AG09309 (cell line): ENCODE measurements at places on chromosomes 4 and X.

- no peak for DNase-seq
Measured at GRCh38 chrX:13955095-13955647, 74.5 kb downstream of the GEMIN8 start.

- DNase-seq: no peak
Measured at GRCh38 chrX:55033429-55033828, 2.7 kb upstream of the ALAS2 start.

GRCh38 chr4:114252499-114252898 is 273.1 kb upstream of the ARSJ start:
- no peak for DNase-seq

- DNase-seq: no peak
Measured at GRCh38 chrX:150961631-150962030, 21.5 kb upstream of the HMGB3 start.

GRCh38 chr4:8915201-8916200 is 43.9 kb upstream of the HMX1 start:
- DNase-seq: no peak

GRCh38 chrX:78653118-78653822 is 5.9 kb downstream of the RTL3 start:
- DNase-seq: peak; percentile 31

GRCh38 chr4:89788206-89789072 is 48.5 kb downstream of the SNCA start:
- no peak for DNase-seq

DNA sequence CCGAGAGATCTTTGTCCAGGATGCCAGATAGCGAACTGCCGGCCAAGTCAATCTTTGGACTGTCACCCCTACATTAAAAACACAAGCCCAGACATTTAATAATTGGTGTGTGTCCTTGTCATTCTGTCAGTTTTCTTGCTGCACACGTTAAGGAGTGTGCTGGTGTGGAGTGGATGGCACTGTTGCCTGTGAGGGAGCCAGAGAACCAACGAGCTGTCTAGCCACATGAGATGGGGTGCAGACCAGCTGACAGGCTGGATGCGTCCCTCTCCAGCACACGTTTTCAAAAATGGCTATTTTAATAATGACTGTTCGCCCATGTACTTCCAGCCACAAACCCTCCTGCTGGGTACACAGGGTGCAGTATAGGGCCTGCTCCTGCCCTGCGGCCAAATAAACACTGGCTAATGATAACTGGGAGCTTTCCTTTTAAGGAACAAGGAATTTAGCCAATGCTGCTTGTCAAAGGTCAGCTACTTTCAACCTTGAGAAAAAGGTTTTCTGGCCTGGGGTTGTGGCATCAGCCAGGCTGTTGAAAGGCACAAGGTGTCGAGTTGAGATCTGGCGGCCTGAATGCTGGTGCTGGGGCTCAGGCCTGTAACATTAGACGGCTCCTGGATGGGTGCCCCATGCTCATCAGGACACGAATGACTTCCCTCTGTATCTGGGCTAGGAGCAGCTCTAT is 54.0 kb upstream of the MAP3K15 start:
- DNase-seq: no peak

GRCh38 chr4:146247356-146247755 is 33.0 kb downstream of the REELD1 start:
- DNase-seq: no peak

GRCh38 chr4:6475492-6476020 is 3.1 kb upstream of the PPP2R2C start:
- no peak for DNase-seq

DNA sequence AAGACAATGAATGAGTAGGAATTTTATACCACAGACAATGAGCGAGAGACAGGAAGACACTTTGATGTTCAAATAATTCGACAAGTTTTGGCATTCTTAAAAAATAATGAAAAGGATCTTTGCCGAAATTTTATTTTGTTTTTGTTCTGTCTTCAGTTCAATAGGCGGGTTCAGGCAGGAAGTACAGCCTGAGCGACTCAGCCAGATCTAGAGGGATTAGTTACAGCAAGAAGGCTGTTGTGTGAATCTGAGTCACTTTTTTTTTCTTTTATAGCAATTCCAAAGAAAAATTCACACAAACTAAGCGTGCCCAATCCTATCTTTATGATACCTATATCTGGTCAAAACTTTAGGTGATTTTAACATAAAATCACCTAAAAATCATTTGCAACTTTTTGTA is 505.4 kb upstream of the FAM241A start:
- peak; percentile 4 for DNase-seq

GRCh38 chr4:56723201-56723605 is 42.1 kb upstream of the HOPX start:
- DNase-seq: no peak

- peak; percentile 39 for DNase-seq
Measured at GRCh38 chr4:158209825-158210807, at the start of gene TMEM144. TMEM144 (plus strand) TSS chr4:158210486; CDS start chr4:158212668, 2,182 bp downstream.

DNA sequence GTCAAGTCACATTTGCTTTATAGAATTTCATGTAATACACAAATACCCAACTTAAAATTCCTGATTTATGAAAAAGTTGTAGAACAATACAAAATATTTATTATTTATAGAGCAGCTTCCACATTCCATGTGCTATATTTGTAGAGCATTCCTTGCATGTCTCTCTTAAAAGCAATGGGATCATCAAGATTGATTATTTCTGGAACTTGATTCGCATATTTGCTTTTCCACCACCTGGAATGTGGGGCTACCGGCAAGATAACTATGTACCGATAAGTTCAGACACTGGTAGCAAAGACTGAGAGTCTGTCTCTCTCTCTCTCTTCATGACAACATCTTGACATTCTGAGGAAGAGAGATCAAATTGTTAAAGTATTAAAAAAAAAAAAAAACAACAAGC is 59.3 kb downstream of the MAPK10 start:
- no peak for DNase-seq
